ENCODE measurements at places on chromosomes 1 and 21. TPM values are rescaled to one million over a fixed set of nuclear protein-coding genes. Genes with fewer than 3 reads are reported as not detected.

LHX4 gene
- total RNA-seq: not detected

RHCE gene
- not detected for total RNA-seq

OR13G1 gene
- not detected for total RNA-seq

DNA sequence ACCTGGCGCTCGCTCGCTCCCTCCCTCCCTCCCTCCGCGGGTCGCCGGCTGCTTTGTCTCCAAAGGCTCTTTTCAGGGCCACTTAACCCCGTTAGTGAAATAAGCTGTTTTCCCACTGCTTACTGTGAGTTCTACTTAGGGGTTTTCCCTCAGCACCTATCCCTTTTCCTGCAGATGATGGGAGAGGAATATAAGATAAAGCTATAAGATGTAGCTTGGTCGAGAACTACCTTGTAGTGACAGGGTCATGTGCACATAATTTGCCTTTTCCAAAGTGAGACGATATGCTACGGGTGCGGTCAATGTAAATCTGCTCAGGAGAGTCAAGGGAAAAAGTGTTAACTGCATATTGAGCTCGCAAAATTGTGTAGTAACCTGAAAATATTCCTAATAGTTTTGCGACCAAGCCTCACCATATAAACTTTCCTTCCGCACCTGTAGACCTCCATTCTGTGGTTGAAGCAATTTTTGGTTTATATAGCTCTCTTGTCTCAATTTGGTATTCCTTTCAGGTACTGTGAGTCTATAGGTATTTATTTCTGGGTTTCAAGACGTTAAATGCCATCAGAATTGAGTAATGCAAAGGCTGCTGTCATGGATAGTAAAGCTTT, 55.8 kb upstream of the BOLA1 start:
- DNase-seq: no peak

DNA sequence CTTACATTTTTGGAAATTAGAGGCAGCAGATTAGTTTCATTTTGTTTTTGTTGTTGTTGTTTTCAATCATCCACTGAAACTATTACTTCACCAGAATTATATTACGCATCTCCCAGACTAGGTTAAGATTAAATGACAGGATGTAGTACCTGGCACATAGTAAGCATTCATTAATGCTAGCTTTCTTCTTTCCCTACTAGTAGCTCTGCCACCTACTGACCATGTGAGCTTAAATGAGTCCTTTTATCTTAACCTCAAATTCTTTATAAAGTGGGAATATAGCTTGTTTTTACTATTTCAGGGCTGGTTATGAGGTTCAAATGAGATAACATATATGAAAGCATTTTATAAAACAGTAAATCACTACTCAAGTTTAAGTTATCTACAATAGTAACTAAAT, 10.2 kb upstream of the ASPM start:
- no peak for DNase-seq

DNA sequence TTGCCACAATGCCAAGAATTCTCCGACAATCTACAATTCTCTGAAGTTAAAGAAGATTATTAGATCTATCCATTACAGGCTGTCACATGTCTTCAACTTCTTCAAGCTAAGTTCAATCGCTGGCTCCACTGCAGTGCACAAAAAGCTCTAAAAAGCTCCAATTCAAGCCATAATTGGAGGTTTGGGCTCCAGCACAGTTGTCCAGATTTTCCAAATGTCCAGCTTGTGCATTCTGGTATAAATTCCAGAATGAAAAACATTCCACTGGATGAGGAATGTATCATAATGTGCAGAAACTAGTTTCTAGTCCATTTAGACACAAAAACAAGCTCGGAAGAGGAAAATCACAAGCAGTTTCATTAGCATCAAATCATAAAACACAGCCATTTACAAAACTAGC, 138.6 kb downstream of the NRIP1 start:
- no peak for DNase-seq

DNA sequence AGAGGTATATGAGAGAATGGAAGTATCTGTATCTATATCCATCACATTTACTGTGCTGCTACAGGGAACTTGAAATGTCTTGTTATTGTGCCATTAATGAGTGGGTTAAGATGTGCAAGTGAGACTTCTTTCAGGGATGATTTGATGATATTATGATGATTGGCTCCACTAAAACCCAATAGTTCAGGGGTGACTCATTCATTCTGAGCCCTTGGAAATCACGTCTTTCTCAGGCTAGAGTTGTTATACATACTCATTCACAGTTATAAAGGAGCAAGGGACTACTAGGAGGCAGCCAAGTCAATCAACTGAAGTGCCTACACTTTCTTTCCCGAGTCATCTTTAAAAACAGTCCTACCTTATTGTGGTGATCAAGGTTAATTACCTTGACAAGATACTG, 1109.8 kb upstream of the B3GALT2 start:
- DNase-seq: no peak

DNA sequence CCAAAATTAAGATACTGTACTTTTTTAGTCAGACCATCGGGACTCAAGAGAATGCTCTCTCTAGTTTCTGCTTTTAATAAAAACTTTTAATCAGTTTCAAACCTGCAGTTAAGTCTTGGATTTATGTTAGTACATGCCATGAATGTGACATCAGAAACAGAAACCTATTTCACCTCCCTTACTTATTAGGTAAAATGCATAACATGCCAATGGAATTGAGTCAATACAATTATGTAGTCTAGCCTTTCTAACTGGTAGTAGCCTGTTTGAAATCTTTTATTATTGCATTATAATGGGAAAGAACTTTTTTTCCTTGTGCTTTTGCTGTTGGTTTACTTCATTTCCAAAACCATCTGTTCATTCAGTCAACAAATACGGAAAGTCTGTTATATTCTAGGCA, 4.8 kb downstream of the PHACTR4 start:
- no peak for DNase-seq

DNA sequence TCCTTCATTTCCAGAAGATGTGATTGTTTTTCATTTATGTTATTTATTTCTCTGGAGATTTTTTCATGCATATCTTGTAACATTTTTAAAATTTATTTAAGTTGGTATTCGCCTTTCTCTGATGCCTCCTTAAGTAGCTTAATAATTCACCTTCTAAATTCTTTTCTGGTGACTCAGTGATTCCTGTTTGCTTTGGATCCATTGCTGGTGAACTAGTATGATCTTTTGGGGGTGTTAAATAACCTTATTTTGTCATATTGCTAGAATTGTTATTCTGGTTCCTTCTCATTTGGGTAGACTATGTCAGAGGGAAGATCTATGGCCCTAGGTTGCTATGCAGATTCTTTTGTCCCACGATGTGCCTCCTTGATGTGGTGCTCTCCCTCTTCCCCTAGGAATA, 1347.2 kb upstream of the B3GALT2 start:
- DNase-seq: no peak

DNA sequence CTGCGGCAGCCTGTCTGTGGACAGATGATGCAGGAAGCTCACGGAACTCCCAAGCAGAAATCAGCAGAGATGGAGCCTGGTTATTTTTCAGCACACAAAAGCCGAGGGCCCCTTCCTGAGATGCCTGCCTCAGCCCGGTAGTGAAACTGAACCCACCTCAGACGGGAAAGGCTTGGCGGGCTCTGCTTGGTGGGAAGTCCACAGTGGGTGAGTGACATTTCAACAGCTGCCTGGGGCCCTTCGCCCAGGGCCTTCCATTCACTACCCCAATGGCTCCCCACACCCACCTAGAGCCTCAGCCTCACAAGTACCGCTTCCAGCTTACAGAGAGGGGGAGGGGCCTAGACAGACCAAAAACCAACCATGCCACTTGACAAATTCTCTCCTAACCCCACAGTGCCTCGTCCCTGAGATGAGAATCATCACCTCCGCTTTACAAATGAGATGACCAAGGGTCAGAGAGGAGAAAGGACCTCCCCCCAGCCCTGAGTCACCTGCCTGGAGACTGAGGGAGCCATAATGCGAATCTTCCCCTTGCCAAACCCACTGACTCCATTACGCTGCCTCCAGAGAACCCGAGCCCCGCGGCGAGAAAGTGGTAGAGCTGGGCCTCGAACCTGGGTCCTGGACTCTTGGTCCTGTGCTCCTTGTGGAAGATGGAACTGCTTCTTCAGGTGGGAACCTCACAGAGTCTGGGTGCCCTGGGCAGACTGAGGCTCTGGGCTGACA, 3.4 kb upstream of the ECE1 start:
- peak; percentile 38 for DNase-seq

DNA sequence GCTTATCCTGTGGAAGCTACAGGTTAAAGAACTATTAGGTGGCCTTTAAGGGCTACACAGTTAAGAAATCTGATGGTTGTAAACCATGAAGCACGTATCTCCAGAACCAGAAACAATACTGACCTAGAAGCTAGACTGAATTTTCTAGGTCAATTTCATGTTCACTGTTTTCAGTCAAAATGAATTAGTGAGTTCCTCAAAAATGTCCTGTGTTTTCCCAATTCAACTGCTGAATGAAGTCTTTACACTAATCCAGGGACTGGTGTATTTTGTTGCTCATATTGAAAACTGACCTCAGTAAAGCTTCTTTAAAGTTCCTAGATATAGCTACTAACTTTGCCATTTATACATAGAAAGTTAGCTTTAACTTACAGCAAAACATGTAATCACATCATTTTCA, 6.0 kb downstream of the HNRNPU start:
- no peak for DNase-seq

All from T-helper 17 cell (primary cell).